ENCODE measurements at places on chromosomes 7 and 10.

DNA sequence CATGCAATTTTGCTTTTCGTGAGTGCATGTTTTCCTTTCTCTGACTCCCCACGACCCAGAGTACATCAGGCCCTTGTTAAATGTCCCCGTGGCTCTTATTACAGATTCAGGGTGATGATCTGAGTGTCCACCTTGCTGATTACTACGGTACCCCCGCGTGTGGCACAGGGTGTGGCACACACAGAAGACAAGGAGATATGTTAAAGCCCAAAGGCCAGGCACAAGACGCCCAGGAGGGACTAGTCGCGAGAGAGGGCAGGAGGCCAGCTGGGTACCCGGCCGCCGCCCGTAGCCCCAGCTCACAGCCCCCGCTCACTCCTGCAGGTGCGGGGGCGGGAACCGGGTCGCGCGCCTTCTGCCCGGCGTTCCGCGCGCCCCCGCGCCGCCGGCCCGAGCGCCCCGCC lies 281 bp upstream of the EXOC6 start:
- DNase-seq, result no peak

DNA sequence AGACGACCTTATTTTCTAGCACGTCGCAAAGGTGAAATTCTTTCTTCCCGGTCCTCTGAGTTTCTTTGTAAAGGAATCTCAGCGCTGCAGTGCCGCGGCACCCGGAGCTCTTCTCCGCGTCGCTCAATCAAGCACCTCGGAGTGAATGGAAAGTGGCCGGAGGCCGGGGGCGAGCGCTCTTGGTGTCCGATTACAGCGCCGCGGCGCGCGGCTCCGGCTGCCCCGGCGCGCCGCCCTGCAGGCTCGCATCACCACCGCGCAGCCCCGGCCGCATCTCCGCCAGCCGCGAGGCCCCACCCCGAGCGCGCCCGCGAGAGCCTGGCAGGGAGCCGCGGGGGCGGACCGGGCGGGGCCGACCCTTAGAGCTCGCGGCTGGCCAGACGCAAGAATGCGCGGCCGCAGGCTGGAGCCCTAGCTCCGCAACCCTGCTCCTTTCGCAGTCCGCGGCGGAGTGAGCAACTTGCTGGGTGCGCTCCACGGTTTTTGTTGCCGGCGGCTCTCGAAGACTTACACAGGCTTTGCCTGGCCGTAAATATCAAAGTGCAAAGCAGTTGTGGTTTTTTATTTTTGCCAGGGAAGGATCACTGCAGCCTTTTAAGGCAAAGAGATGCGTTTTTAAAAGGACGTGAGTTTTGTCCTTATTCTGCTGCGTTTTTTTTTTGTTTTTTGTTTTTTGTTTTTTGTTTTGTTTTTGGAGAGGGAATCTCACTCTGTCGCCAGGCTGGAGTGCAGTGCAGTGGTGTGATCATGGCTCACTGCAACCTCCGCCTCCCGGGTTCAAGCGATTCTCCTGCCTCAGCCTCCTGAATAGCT lies at the start of gene SEMA3C:
SEMA3C (minus strand) TSS at position 143 of the 813 bp plus-strand sequence. CDS start 2,270 bp downstream, outside the sequence.
- no peak for DNase-seq

GRCh38 chr7:157928171-157928794 lies 591.5 kb downstream of the DNAJB6 start:
- DNase-seq, result no peak

GRCh38 chr10:7258948-7259523 lies 151.8 kb downstream of the SFMBT2 start:
- DNase-seq, result no peak

DNA sequence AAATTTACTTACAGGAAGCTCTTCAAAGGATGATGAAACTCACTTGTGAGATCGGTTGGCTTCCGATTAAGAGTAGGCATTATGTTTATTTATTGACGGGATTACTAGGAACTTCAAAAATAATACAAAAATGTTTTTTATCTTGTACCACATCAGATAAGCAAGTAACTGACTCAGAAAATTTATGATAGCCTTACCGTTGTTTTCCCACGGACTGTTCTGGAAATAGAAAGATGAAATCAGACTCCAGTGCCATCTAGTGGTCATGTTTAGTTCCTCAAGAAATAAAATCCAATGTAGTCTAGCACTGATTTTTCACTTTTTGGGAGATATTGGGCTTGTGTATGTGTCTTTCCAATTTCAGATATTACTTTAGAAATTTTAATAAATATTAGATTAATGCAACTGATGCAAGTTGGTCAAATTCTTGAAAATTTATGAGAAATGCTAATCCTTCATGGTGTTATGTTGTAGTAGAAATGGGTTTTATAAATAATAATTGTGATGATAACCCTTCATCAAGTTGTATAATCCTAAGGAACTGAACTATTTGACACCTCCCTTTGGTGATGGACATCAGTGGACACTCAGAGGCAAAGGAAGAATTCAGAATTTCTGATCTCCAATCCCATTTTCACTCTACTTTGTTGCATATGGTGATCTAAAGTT lies 168.8 kb downstream of the TMEM26 start:
- peak; percentile 7 for DNase-seq

- no peak for DNase-seq
Observed at GRCh38 chr10:13891128-13892000, 304.6 kb downstream of the PRPF18 start.

DNA sequence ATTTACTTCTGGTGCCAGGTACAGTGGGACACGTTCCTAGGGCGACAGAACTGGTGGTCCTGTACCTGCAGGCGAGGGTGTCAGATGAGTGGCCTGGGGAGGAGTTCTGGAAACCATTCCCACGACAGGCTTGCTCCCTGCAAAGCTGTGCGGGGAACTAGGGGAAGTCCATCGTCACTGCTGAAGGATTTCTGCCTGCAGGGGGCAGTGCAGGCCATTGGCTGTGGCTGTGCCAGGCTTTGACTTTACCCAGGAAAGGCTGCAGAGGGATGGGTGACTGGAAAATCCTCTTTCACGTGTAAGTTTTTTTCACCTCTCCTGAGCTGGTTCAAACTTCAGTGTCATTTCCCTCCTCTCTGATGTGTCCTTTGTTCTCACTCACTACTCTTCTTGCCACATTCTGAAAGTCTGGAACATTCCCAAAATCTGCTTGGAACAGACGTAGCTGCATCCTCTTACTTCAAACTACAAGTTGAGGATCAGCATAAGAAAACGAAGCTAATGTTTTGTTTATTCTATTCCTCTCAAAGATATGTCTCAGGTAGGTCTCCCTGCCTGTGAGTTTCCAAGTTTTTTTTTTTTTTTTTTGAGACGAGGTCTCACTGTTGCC lies 126.5 kb downstream of the SH2D4B start:
- DNase-seq, result no peak

DNA sequence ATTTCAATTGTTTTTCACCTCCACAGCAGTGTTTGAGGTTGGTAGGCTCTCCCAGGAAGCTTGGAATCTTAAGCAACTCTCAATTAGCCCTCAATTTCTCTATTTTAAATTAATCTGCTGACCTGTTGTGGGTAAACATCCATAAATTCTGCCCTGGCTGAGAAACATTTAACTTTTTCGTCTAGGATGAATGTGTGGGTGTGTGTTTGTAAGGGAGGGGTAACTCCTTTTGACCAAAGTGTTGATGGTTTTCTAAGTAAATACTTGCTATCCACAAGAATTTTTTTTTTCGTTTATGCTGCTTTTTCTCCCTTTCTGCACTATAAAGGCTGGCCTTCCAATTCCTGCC lies 973 bp downstream of the PPP3CB start:
- DNase-seq, result no peak

DNA sequence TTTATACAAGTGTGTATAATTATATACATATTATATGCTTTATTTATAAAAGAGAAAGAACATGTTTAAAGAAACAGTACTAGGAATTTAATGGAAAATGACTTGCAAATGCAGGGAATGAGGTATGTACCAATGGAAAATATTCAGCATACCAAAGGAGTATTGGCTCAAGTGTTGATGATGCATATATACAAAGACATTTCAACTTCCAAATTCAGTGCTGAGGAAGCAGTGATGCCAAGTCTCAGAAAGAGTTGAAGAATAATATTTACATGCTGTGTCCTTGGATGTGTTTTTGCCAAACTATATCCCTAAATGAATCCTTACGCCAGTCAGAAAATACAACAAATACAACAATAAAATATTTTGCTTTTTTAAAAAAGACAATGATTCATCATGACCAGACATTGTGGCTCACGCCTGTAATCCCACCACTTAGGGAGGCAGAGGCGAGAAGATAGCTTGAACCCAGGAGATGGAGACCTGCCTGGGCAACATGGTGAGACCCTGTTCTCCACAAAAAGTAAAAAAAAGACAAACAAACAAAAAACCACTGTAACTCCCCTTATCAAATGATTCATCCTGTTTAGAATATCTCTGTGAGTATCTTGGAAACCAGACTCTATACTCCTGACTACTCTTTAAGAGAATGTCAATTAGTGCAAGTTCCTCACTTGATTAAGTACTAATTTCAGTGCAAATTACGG lies 157.2 kb downstream of the CHRM2 start:
- DNase-seq, result peak; percentile 64

GRCh38 chr7:82109288-82109687 lies 334.3 kb downstream of the CACNA2D1 start:
- DNase-seq, result no peak

GRCh38 chr10:88086187-88086960 lies 222.9 kb downstream of the PTEN start:
- no peak for DNase-seq

DNA sequence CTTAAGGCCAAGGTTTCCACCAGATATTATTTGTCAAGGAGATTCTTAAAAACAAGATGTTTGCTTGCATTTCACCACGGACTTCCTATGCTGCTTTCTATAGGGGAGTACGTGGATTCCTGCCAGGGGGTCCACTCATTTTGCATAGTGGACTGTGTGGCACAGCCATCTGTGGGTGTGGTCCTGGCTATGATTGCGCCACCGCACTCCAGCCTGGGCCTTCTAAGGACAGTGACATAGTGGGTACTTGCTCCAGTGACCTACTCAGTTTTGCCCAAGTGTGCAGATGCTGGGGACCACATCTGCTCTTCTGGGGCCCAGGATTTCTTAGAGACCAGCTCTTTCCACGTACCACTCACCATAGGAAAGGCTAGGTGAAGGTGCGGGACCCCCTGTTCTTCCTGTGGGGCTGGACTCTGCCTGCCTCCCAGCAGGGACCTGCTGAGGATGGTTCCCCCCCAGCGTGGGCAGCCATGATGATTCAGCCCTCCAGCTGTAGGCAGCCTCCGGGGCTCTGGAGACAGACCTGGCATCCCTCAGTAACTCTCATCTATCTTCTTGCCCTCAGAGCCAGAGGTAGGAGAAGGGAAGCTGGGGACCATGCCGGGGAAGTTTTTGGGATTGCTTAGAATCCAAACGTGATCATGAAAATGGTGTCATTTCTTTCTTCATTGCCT lies 42.9 kb downstream of the HK1 start:
- DNase-seq, result no peak

GRCh38 chr10:61112771-61113170 lies 168.8 kb upstream of the RHOBTB1 start:
- DNase-seq, result no peak

DNA sequence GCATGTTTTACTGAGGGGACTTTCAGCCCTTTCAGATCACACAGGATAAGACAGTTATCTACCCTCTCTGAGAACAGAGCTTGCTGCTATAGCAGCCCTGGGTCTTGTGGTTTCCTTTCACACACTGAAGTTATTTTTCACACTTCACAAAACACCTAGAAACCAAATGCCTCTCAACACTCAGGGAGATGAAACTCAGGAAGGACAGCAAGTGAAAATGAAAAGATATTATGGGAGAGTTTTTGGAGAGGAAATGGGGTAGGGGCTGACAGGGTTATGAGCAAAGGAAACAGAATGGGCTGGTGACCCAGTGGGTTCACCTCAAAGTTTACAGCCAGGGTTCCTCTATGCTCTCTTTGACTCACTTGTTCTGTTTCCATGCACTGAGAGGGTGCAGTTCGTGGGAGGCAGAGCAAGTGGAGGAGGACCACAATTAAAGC lies 17.0 kb upstream of the GIMAP2 start:
- no peak for DNase-seq

GRCh38 chr10:130487566-130487965 lies 351.4 kb downstream of the GLRX3 start:
- no peak for DNase-seq

Measured in AG04449 (cell line).